ENCODE measurements at places on chromosomes 13 and 19.
A peak's percentile ranks its signal among the peaks of the same experiment; 100 is the strongest.

- DNase-seq: no peak
Observed at GRCh38 chr13:90839061-90839460, 508.4 kb upstream of the MIR17HG start.

DNA sequence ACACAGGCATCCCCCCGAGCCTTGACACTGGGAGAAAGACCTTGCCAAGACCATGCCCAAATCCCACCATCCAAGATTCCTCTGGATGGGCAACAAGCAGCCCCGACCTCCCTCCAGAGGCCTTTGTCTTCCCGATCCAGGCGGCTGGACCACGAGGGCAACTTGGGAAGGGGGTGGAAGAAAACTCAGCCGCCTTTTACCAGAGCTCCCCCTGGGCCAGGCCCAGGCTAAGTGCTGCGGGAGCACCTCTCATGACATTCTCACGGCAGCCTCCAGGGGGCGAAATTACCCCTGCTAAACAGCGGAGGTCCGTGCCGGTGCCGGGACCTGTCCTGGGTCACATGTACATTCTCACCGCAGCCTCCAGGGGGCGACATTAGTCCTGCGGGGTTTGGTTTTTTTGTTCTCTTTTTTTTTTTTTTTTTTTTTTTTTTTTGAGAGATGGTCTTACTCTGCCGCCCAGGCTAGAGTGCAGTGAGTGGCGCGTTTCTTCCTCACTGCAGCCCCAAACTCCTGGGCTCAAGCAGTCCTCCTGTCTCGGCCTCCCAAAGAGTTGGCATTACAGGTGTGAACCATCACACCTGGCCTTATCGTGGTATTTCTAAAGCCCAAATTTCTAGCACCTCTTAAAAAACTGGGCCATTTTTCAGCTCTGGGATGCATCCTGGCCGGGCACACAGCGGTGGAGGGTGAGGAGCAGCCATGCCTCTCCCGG is 2.1 kb upstream of the RSPH6A start:
- peak; percentile 96 for DNase-seq

DNA sequence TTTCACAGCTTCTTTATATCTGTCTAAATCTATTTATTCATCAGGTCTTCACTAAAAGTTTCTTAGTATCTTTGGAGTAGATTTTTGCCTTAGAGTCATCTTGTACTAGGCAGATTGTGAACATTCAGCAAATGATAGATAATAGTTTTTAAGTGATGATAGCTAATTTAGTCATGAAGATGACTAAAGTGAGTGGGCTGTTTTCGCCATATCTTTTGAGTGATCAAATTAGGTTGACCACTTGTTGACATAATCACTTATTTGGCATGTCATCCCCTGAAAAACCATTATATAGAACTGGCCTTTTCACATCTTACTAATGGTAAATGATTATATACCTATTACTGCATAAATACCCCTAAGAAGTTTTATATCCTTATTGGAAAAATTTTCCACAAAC is 999.2 kb downstream of the PCDH17 start:
- no peak for DNase-seq

GRCh38 chr13:53408847-53409568 is 380.4 kb downstream of the OLFM4 start:
- DNase-seq: no peak

DNA sequence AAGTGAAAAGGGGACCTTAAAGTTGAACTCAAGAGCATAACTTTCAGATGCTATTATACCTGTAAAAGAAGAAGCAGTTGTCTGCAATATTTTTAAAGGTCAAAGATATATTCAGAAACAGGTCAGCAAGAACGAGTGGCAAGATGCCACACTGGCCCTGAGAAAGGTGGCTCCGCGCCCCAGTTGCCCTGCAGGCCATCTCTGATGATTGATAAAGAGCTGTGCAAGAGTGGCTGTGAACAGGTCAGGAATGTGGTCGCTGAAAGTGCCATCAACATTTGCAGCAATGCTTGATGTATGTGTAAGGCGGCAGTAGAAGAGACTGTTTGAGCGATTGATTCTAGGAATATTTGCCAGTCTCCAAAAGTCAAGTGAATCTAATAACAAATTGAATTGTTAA is 664.2 kb upstream of the SLC10A2 start:
- no peak for DNase-seq

GRCh38 chr13:46603165-46603603 is 50.2 kb downstream of the LRCH1 start:
- DNase-seq: no peak

DNA sequence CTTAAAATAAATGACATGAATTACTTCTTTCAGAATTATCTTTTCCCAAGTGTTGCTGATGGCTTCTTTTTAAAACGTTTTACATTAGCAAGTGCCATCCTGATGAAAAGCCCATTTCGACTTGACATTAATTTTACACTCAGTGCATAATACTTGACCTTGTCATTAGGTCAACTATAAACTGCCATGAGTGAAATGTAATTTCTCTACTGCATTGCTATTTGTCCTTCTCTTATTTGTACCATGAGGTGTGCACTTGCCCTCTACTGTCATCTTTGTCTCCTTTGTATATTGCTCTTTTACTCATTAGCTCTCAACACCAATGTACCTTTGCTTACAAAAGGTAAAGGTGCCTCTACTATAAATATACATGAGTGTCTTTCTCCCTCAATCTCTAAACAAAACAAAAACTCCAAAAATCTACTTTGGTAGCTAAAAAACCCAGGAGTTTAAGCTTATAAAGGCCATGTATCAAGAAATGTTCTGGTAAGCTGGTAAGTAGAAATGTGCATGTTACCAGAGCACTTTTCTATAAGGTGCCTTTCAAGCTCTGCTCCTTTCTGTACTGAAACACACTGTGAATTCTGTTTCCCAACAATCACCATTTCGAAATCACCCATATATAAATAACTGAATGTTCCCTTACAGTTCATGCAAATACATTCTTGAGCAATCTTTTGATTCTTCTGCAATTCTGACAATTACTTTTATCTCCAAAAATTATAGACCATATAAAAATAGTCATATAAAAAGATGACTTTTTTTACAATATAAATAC is 351.4 kb downstream of the SLITRK5 start:
- DNase-seq: no peak

DNA sequence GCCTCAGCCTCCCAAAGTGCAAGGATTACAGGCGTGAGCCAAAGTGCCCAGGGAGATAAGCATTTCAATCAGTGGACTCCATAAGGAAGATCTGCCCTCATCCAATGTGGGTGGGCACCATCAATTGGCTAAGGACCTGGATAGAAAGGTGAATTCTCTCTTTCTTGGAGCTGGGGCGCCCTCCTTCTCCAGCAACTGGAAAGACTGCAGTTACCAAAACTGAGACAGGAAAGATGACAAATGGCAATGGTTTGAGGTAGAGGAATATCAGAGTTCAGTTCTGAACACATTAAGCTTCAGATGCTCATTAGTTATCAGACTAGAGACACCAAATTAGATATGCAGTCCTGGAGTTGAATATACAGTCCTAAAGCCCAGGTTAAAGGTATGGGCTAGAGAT is 10.5 kb upstream of the ELF1 start:
- DNase-seq: no peak

GRCh38 chr13:111152844-111153243 is 37.7 kb downstream of the ARHGEF7 start:
- DNase-seq: no peak

- DNase-seq: peak; percentile 24
Observed at GRCh38 chr19:18659281-18660050, 22.6 kb downstream of the KLHL26 start.

GRCh38 chr19:41866284-41866683 is 6.2 kb downstream of the RPS19 start:
- DNase-seq: no peak

DNA sequence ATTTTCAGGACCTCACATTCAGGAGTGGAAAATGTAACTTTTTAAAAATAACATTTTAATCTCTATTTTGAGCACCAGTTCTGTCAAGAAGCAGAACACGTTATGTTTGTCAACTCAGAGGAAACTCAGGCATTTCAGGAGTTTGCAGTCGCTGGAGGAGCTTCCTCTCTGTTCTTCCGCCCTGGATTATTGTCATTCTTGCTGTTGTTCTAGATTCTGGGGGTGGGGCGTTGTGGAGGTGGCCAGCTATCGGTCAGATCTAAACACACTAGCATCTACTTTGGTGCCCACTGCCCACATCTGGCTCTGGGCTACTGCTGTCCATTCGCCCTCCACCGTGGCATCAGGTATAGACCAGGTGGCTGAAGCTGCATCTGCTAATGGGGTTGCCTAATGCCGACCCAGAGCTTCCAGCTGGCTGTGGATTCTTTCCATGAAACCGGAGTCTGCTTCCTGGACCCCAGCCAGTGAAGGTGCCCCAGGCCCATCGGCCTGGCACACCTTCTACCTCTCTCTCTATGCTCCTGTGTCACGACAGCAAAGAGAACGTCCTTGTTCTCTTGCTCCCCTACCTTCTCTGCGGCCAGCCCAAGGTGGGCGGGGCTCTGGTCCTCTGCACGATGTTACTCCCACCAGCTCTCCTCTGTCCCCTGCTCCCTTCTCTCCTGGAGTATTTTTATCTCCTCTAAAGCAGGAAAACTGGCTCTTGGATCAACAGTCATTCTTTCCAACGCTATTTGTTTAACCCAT is 36.7 kb upstream of the DGKH start:
- DNase-seq: no peak

- DNase-seq: no peak
Observed at GRCh38 chr19:40355975-40356680, 7.6 kb downstream of the PLD3 start.

- no peak for DNase-seq
Observed at GRCh38 chr13:69755101-69755500, 352.5 kb upstream of the ATXN8OS start.

- DNase-seq: no peak
Observed at GRCh38 chr13:54705738-54706137, 1677.1 kb downstream of the OLFM4 start.
